Breast epithelium (tissue), 4 donors: ENCODE measurements at places on chromosomes 2 and 18. TPM values are rescaled to one million over a fixed set of nuclear protein-coding genes. Genes with fewer than 3 reads are reported as not detected.

Gene LOXHD1
- total RNA-seq: 0.59 TPM

Gene ERFE
- total RNA-seq: not detected

DNA sequence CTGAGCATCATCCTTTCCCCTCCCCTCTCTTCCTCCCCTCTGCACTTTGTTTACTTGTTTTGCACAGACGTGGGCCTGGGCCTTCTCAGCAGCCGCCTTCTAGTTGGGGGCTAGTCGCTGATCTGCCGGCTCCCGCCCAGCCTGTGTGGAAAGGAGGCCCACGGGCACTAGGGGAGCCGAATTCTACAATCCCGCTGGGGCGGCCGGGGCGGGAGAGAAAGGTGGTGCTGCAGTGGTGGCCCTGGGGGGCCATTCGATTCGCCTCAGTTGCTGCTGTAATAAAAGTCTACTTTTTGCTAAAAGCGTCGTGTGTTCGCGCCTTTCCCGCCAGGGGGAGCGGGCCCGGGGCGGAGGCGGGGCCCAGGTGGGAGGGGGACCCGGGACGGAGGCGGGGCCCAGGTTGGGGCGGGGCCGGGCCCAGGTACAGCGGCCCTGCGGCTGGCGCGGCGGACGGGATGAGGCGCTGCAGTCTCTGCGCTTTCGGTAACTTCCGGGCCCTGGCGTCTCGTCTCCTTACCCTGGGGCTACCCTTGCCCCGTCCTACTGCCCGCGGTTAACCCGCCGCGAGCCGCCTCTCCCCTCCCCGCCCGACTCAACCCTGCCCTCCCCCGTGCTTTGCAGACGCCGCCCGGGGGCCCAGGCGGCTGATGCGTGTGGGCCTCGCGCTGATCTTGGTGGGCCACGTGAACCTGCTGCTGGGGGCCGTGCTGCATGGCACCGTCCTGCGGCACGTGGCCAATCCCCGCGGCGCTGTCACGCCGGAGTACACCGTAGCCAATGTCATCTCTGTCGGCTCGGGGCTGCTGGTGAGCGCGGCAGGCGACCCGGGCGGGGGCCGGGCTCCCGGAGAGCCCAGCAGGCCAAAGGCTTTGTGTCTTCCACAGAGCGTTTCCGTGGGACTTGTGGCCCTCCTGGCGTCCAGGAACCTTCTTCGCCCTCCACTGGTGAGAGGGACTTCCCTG is at the start of gene KRTCAP3:
TSS of gene KRTCAP3 (plus strand) at position 424 of the 962 bp plus-strand sequence. CDS start at position 456, 32 bp downstream.
- H3K4me1 ChIP-seq: no peaks in the 10 kb centered on the region
- no peaks in the 10 kb centered on the region for H3K27me3 ChIP-seq
- H3K4me3 ChIP-seq: peak within 1 kb of the TSS; percentile 67
- peak within 1 kb of the TSS; percentile 76 for H3K27ac ChIP-seq
- no peaks in the 10 kb centered on the region for H3K36me3 ChIP-seq
- peak; percentile 29 for DNase-seq

DNA sequence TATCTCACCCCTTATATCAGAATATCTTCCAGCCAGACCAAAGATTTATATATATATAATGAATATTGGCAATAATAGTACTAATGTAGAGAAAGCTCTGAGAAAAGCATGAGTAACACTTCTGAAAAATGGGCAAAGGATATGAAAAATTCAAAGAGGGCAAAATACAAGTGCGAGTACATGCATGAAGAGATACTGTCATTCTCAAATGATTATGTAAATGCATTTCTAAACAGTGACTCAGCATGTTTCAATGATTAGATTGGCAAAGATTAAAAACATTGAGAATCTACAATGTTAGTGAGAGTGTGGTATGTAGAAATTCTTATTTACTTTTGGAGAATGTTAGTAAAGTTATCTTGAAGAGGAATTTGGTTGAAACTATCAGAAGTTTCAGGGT is 118.3 kb upstream of the NEDD4L start:
- no peak overlapping the region for H3K4me3 ChIP-seq
- no peak overlapping the region for H3K27ac ChIP-seq

- H3K4me3 ChIP-seq: no peak overlapping the region
- no peak for DNase-seq
- no peaks in the 10 kb centered on the region for H3K4me1 ChIP-seq
- no peaks in the 10 kb centered on the region for H3K27me3 ChIP-seq
- no peaks in the 10 kb centered on the region for H3K36me3 ChIP-seq
- no peak overlapping the region for H3K27ac ChIP-seq
These were observed 18.9 kb upstream of the PNPT1 start for GRCh38 chr2:55712477-55713060.

DNA sequence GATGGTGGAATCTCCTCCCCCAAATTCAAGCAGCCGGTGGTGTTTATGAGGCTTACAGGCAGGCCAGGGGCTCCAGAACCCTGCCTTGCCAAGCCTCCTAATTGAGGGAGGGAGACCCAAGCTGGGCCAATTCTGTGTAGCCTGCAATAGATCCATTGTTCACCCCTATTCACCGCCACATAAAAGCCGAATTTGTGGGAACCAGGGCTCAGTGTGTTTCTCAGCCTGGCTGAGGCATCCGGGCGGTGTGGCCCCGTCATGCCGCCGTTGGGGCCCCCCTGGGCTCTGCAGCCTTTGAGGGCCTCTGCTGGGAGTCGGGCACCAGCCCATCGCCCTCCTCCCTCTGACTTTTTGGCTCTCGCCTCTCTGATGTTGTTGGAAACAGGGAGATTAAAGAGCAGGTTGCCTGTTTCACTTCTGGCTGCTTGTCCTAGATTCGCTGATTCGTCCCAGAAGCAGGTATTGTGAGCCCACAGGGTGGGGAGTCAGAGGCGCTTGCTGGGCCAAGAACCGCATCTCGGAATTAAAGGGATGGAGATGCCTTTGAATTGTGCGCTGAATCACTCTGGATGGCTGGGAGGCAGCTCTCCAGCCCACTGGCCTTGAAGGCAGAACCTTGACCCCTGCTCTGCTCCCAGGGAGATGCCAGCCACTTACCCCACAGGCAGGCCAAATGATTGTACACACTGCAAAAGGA is 14.7 kb upstream of the OTOS start:
- no peak for DNase-seq
- H3K4me3 ChIP-seq: no peak overlapping the region
- no peak overlapping the region for H3K27ac ChIP-seq
- H3K4me1 ChIP-seq: no peaks in the 10 kb centered on the region

DNA sequence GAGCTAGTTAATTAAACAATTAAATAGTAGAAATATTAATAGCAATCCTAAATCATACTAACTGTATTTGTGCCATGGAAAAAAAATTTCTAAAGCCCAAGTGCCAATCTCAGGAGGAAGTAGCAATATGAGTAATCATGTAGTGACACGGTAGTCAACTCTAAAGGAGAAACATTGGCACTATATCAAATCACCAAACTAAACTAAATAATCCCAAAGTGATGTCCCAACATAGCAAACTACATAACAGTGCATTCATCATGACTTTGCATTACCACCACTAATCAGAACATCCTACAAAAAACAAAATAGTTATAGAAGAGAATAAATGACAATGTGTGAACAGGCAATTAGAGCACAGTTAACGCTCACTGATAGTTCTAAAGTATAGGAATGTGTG is 195.1 kb downstream of the EXOC6B start:
- no peak for DNase-seq
- H3K27me3 ChIP-seq: no peaks in the 10 kb centered on the region
- H3K27ac ChIP-seq: no peak overlapping the region
- no peaks in the 10 kb centered on the region for H3K36me3 ChIP-seq
- no peaks in the 10 kb centered on the region for H3K4me1 ChIP-seq
- no peak overlapping the region for H3K4me3 ChIP-seq

DNA sequence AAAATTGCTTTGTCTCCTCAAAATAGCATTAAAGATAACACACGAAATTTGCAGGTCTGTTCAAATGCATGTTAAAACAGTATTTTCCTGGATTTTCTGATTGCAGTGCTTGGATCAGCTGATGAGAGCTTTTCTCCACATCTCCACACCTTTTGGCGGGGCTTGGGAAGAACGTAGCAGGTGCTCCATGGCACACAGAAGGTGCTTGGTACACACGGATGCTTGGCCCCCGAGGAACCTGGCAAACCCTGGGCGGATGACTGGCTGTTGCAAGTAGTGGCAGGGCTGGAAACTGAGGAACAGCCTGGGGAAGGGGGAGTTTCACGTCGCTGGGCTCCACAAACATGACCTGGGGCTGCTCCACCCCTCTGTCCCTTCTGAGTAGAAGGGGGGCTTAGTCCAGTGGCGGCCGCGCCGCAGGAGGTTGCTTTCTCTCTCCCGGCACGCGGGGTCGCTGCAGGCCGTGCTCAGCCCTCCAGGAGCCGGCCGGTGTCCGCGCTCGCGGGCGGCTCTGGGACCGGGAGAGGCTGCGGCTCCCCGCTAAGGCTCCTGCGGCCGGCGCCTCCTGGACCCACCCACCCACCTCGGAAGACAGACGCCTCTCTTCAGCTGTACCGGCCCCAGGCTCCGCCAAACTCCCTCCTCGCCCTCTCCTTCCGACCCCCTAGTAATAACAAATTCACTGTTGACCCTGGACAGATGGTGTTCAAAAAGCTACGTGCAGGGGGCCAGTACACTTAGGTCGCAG is 69.3 kb downstream of the MARCO start:
- H3K4me1 ChIP-seq: no peaks in the 10 kb centered on the region
- no peak overlapping the region for H3K4me3 ChIP-seq
- no peak for DNase-seq
- H3K27me3 ChIP-seq: peaks cover 15% of the 10 kb centered on the region
- no peaks in the 10 kb centered on the region for H3K36me3 ChIP-seq
